T-cell (primary cell): ENCODE measurements at places on chromosomes 4 and X. TPM values are rescaled to one million over a fixed set of nuclear protein-coding genes. Genes with fewer than 3 reads are reported as not detected.

GRCh38 chr4:189780391-189780790 lies 160.3 kb upstream of the FRG1 start:
- no peak for DNase-seq
- no peaks in the 10 kb centered on the region for H3K36me3 ChIP-seq
- H3K4me1 ChIP-seq, result no peaks in the 10 kb centered on the region
- H3K4me3 ChIP-seq, result no peak overlapping the region

DNA sequence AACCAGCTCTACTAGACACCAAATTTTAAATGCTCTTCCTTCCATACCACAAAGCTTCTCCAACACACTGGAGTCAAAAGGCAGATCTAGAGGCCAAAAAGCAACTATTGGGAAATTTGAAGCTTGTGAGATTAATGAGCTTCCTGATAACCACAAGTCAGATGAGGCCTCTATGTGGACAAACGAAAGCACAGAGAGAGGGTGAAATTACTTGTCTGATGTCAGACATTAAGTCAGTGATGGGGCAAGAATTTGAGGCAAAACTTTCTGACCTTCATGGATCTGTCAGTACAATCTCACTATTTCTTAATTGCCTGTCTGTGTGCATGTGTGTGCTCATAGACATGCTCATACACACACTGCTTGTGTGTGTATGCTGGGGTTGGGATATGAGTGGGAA lies 103.6 kb downstream of the GUCY2F start:
- H3K4me1 ChIP-seq, result no peaks in the 10 kb centered on the region
- no peak overlapping the region for H3K4me3 ChIP-seq
- DNase-seq, result no peak
- no peaks in the 10 kb centered on the region for H3K36me3 ChIP-seq

- no peaks in the 10 kb centered on the region for H3K36me3 ChIP-seq
- DNase-seq, result no peak
- H3K27me3 ChIP-seq, result no peaks in the 10 kb centered on the region
- no peak overlapping the region for H3K4me3 ChIP-seq
These were observed 119.5 kb upstream of the LIMCH1 start for GRCh38 chr4:41418444-41418843.

- H3K36me3 ChIP-seq, result peaks cover 2% of the 10 kb centered on the region
- peaks cover 43% of the 10 kb centered on the region for H3K27me3 ChIP-seq
- H3K27ac ChIP-seq, result no peak overlapping the region
- no peak overlapping the region for H3K4me3 ChIP-seq
- no peak for DNase-seq
These were observed 7.3 kb downstream of the NKX1-1 start for GRCh38 chr4:1398681-1399507.

GRCh38 chrX:133495464-133496391 lies 80.4 kb upstream of the GPC4 start:
- no peaks in the 10 kb centered on the region for H3K27me3 ChIP-seq
- no peak overlapping the region for H3K27ac ChIP-seq
- H3K4me1 ChIP-seq, result no peaks in the 10 kb centered on the region

Gene CBLL2
- not detected for total RNA-seq

Gene SHISA3
- not detected for total RNA-seq
